ENCODE measurements at places on chromosomes 5 and 9.

- DNase-seq = no peak
Observed at GRCh38 chr5:71872311-71872864, 153.3 kb downstream of the CARTPT start.

DNA sequence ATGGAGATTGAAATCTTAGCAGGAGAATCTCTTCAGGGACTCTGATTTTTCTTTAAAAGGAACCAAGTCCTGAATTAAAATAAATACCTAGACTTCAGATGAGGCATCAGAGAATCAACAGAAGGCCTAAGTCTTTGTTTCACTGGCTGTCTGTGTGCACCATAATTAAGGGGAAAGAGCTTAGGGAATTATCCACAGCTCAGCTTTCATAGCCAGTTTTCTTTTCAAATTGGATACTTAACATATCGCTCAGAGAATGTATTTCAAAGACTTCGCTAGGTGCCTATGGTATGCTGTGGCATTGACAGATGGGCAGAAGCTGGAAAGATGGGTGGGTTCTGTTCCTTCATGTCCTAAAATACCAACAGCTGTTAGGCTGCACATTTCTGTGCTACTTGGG is 325.8 kb downstream of the TMEM38B start:
- no peak for DNase-seq

DNA sequence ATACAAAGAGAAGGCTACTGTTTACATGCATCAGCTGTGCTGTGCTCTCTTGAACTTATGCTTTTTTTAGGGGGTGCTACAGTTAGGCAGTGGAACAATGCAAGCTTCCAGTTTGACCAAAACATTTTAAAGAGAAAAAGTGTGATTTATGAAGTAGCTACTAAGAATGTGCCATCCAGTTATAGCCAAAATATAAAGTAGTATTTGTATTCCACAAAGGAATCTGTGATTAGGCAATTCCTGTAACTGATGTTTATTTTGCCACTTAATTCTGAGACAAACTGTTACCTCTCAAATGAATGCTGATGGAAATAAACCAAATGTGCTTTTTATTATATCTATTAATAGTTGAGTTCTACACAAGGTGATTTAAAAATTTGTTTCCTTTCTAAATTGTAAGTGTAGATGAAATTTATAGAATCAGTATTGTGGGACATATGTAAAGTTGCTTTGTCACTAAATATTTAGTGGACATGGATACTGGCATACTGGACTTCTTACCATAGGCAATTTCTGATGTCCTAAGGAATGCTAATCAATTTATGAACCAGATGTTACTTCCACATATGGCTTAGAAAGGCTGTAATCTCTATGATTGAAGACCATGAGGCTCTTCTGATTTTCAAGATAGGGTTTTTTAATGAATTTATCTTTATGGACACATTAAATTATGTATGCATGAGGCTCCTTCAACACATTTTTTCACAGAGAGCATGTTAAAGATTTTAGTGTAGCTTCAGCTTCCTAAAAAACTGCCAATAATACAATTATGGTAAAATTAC is 410.2 kb downstream of the PRR16 start:
- no peak for DNase-seq

- no peak for DNase-seq
Observed at GRCh38 chr9:69746859-69747560, 12.8 kb downstream of the PTAR1 start.

DNA sequence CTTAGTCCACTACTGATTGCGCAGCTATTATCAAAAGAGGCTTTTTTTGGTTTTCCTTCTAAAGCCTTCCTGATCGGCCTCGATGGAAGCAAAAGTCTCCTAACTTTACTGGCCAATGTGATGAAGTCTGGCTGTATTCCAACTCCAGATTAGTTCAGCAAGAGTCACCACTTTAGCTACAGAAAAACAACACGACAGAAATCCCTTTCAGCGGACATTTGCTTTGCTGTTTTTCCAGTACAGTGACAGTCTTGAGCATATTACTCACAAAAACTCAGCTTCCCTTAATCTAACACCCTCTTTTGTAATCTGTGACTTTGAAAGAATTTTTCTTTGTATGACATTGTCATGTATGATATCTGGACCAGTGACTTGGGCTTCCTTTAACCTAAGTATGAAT is 95.7 kb downstream of the HOMER1 start:
- DNase-seq = no peak

GRCh38 chr5:88119535-88120125 is 149.0 kb downstream of the TMEM161B start:
- no peak for DNase-seq

DNA sequence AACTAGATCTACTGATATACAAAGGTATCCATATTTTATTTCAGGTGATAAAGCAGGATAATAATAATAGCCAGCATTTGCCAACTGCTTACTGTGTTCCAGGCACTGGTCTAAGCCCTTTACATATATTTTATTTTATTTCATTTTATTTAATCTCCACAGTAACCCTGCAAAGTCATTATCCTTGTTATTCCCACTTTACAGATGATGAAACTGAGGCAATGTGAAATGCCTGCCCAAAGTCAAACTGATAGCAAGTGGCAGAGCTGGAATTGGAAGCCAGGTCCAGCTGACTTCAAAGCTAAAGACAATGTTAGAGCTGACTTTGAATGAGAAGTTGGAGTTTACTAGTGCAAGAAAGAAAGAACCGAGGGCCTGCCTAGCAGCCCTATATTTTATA is 24.8 kb downstream of the MORN5 start:
- no peak for DNase-seq

- DNase-seq = no peak
Observed at GRCh38 chr5:14674983-14675854, 10.7 kb downstream of the OTULIN start.

DNA sequence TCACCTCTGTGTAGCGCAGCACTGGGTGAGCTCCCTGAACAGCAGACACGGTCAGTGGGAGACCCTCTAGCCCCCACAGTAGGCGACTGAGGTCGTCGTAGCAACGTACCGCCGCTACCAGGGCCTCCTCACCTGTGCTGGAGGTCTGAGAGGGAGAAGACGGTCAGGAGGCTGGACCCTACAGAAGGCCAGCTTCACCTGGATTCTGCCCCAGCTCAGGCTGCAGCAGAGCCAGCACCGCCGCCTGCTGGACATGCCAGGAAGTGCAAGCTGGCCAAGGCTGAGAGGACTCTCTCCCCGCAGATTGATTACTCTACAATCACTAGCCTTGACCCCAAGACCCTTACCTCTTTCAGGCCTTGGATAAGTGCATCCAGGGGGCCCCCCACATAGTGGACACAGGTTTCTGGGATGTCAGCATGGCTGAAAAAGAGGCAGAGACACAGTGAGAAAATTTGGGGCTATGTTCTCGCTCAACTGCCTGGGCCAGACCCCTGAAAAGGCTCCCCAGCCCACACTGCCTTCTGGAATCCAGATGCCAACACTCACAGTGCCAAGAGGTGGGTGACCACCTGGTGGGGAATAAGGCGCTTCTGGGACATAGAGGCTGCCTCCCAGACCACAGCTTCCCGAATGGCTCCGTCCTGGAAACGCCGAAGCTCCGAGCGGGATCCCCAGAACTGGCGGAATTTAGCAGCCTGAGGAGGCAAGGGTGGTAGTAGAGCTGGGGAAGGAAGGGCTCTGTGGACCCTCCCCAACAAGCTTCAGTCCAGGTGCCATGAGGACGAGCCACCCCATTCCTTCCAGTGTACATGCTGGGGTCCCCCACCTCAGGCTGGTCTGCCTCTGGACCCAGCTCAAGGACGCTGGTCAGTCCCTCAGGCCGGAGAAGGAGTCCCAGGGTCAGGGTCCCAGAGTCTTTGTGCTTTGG is 6.9 kb downstream of the NOL6 start:
- no peak for DNase-seq

DNA sequence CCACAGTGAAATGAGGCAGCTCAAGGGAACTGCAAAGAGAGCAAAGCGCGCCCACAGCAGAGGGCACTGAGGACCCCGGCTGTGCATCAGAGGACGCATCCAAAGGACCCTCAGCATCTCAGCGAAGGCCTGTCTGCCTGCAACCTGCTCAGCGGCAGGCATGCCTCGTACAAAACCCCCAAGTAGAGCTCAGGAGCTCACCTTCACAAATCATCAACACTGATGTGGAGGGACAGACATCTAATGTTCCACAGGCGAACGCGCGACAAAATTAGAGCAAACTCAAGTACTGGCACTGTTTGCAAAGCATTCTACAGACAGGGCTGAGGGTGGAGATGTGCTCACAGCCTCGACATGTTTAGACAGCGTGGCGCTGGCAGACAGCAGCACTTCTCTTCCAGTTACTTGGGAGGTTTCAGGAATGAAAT is 81.0 kb downstream of the DCP2 start:
- DNase-seq = no peak

DNA sequence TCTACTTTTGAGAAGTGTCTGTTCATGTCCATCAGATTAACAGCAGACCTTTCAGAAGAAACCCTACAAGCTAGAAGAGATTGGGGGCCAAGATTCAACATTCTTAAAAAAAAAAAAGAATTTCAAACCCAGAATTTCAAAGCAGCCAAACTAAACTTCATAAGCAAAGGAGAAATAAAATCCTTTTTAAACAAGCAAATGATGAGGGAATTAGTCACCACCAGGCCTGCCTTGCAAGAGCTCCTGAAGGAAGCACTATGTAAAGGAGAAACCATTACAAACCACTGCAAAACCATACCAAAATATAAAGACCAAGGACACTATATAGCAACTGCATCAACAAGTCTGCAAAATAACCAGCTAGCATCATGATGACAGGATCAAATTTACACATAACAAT is 124.6 kb upstream of the PDE4D start:
- no peak for DNase-seq

DNA sequence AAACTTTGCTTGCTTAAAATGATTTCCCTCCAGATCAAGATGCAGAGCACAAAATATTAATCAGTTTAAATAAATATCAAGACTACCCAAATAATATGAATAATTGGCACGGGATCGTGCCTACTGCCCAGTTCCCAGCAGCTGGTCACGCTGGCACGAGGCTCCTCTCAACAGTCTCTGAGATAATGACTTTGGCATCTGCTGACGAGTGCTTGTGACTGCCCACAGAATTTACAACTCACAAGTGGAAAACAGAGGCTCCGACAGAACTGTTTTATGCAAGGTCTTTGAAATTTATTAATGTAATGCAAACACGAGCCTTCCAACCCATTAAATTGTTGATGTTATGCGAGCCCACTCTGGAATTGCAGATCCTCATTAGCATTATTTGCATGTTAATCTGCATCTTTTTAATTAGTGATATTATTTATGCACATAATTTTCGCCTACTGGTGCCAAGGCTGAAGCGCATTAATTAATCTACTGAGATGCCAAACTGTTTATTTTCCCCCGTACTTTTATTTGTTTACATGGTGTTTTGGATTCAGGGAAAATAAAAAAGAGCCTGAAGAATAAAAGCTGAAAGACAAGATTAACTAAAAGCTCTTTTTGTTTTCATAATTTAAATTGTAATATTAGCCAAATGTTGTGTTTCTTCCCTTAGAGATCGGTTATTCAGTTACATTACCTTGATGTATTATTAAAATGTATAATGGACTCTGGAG is 369.3 kb upstream of the IRX1 start:
- no peak for DNase-seq

GRCh38 chr9:116986015-116986414 is 298.9 kb downstream of the TRIM32 start:
- DNase-seq = no peak

DNA sequence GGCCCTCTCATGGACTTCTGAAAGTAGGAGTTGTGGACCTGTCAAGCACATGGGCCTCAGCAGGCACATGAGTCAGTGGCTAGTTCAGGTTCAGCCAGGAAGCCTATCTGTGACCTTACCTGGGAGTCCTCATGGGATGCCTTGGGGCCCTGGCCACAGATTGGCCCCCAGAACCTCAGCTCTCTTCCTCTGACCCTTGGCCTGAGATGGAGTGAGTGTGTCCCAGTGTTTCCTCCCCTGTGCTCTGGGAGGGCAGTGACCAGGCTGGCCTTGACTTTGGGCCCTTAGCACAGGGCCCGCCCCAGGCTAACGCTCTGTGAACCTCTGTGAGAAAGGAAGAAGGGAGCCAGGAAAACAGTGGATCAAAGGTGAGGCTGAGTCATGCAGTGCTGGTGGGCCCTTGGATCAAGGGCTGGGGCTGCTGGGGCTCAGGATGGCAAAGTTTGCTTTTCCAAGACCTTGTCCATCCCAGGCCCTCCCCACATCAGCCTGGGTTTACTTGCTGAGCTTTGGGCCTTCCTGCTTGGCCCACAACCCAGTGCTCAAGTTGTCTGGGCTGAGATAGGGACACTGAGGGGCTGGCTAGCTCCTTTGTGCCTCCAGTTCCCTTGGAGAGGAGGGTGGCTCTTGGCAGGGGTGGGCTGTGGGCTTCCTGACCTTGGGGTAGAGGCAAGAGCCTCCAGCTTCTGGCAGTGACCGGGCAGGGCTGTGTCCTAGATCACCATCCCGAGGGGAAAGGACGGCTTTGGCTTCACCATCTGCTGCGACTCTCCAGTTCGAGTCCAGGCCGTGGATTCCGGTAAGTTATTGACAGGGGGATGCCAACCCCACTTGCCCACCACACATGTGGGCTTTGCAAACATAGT is 41.4 kb downstream of the RGS3 start:
- DNase-seq = no peak

GRCh38 chr9:105318729-105319191 is 74.3 kb downstream of the SLC44A1 start:
- no peak for DNase-seq

DNA sequence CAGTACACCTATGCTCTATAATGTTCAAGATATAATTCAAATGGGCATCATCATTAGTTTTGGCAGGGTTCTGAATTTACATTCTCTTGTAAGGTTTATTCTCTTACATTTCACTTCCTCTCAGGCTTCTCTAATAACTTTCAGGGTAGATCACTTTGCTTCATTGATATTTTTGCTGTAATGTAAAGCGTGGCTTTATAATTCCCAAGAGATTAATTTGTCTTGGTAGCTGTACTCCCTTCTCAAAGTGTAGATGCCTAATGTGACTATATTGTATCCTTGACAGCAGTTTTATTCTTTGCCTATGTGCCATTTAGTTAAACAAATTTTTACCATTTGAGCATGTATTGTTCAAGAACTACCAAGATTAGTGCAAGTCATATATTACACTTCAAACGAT is 889.1 kb downstream of the TAF11L14 start:
- DNase-seq = no peak

- DNase-seq = no peak
Observed at GRCh38 chr9:108787690-108788048, 68.1 kb downstream of the ACTL7B start.

GRCh38 chr9:134217431-134218210 is 53.3 kb upstream of the RNU6ATAC start:
- DNase-seq = no peak

GRCh38 chr5:113900816-113901215 is 387.3 kb downstream of the YTHDC2 start:
- DNase-seq = no peak

GRCh38 chr5:147523069-147523468 is 13.2 kb upstream of the DPYSL3 start:
- DNase-seq = no peak

GRCh38 chr5:173679909-173680630 is 63.6 kb upstream of the BOD1 start:
- no peak for DNase-seq

- DNase-seq = no peak
Observed at GRCh38 chr9:108835831-108836230, 20.0 kb downstream of the ACTL7B start.
